Brain pericyte (primary cell): ENCODE measurements at places on chromosomes 12 and 14.
A peak's percentile ranks its signal among the peaks of the same experiment; 100 is the strongest.

- no peak for DNase-seq
These were observed 49.2 kb downstream of the DAD1 start for GRCh38 chr14:22539831-22540230.

DNA sequence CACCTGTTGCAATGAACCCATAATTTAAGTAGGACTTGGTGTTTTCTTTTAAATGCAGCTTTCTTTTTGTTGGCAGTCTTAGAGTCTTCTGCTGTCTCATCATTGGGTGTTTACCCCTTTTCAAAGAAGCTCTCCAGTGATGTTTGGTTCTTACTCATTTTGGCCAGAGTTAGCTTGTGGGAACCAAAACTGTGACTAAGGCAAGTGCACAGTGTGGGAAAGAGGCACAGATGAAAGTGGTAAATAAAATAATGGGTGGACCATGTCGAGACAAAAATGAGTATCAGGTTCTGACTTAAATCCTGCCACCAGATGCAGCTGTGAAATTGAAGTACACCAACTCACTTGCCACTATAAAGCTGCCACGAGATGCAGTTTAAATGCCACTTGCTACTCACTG is 615.4 kb upstream of the MIS18BP1 start:
- DNase-seq = no peak

DNA sequence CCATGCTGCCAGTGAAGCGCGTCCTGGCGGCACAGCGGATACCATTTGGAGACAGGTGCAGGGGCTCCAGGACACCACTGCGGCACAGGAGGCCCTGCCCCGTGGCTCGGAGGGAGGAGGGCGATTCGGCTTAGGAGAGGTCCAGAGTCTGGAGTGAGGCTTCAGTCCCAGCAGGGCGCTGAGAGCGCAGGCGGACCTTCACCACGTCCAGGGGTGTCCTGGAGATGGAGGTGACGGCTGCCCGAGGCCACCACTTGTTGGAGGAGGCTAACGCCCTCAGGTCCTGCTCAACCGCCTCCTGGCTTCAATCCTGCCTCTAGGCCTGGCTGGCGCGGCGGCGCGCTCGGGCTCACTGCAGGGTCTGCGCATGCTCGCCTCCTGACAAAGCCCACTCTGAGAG is 45.7 kb downstream of the EIF2S3B start:
- DNase-seq = no peak

DNA sequence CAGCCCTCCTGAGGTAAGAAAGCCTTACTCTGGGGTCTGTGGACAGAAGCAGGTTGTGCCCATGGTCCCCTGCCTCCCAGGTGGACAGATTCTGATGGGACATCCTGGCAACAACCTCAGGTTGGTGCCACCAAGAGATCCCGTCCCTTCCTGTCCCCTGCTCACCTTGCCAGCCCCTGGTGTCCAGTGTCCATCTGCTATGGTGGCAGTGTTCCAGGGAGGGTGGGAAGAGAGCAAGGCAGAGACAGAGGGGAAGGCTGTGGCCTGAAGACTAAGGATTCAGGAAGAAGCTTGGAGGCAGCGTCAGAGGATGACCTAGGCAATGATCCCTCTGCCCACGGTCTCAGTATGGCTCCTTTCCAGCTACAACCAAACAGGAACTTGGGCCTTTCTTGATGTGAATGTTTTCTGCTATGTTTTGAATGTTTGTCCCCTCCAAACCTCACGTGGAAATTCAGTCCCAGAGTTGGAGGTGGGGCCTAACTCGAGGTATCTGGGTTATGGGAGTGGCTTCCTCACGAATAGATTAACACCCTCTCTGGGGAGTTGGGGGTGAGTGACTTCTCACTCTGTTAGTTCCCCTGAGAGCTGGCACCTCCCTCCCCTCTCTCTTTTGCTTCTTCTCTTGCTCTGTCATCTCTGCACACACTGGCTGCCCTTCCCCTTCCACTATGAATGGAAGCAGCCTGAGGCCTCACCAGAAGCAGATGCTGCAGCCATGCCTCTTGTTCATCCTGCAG is 26.9 kb downstream of the IQSEC3 start:
- DNase-seq = no peak

- peak; percentile 3 for DNase-seq
These were observed 102.7 kb upstream of the TBX5 start for GRCh38 chr12:114508529-114509129.

- no peak for DNase-seq
These were observed 78.4 kb upstream of the TSPAN8 start for GRCh38 chr12:71236133-71236660.

DNA sequence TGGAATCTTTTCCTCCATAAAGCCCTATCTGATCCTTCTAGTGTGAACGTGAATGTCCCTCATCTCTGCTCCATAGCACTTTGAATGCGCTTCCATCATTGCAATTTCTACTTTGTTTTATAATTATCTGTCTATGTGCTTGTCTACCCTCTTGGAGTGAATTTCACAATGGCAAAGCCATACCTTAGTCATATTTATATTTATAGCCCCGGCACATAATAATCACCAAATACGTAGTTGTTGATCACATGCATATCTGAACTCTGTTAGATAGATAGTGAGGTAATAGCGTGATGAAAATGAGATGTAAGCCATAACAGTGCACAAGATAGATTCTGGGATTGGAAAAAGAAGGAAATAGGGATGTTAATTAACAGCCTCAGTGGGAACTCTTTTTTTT is 55.2 kb downstream of the MSRB3 start:
- no peak for DNase-seq

- peak; percentile 52 for DNase-seq
These were observed 67.2 kb downstream of the DIO3 start for GRCh38 chr14:101628471-101628966.

- DNase-seq = no peak
These were observed 53.4 kb upstream of the KRR1 start for GRCh38 chr12:75564852-75565251.

- no peak for DNase-seq
These were observed 46.1 kb downstream of the RNFT2 start for GRCh38 chr12:116784238-116784612.

DNA sequence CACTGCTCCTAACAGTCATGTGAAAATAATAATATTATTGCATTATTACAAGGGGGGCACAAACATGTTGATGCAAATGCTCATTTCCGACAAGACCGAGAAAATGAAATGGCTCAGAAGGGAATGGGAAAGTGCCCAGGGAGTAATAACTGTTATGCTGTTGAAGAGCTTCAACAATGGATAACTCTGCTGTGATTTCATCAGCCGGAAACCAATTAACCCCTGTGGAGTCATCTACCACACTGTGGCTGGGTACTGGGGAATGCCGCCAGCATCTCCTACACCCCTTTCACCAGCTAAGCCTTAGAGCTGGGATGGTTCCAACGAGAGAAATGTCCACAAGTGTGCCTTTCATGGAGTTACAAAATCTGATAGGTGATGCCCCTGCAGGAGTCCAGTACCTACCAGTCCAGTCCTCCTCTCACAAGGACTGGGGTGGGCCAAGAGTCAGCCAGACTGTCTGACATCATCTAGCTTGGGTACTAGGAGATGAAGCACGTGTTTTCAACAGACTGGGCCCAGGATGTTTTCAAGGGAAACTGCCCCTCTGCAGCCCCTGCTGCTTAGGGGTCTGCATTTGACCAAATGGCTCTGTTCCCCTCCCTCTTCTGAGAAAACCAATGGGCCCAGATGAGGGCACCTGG is 509.3 kb upstream of the CCDC196 start:
- no peak for DNase-seq

GRCh38 chr14:87179936-87180335 is 813.0 kb downstream of the GALC start:
- DNase-seq = no peak

GRCh38 chr14:101357038-101357437 is 204.3 kb upstream of the DIO3 start:
- DNase-seq = no peak

- DNase-seq = no peak
These were observed 430.9 kb downstream of the PCNX1 start for GRCh38 chr14:71338153-71338552.

GRCh38 chr14:49164074-49164473 is 422.1 kb downstream of the RPS29 start:
- no peak for DNase-seq

DNA sequence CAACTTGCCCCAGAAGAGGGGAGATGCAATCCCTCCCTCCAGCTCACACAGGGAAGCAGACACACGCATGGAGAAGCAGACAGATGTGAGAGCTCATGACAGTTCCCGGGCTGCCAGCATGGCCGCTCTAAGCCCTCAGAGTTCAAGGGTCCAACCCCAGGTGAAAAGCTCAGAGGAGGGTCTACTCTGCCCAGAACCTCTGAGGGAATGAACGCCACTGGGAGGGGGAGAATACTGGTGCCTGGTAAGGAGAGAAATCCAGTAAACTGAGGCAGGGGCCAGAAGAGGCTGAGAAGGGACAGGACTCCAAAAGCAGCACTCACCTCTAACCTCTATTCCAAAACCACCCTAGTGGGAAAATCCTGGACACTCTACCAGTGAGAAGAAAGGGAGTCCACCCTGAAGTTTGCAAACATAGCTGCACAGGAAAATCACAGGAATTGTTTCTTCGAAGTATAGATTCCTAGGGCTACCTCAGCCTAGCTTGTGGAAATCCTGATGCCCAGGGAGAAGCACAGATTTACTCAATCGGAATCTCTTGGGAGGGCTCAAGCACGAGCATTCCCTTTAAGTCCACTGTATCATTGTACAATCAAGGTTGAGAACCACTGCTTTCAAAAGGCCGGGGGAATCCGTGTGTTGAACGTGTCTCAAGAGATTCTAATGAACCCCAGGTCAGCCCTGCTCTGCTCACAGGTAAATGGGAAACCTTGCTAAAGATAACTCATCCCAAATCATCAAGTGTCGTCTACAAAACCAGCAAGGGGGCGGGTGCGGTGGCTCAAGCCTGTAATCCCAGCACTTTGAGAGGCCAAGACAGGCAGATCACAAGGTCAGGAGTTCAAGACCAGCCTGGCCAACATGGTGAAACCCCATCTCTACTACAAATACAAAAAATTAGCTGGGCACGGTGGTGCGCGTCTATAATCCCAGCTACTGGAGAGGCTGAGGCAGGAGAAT is 34.3 kb upstream of the PLEKHG6 start:
- DNase-seq = no peak

GRCh38 chr12:10957741-10958140 is 18.7 kb upstream of the TAS2R14 start:
- no peak for DNase-seq

GRCh38 chr12:81863406-81863805 is 104.3 kb upstream of the PPFIA2 start:
- DNase-seq = no peak

DNA sequence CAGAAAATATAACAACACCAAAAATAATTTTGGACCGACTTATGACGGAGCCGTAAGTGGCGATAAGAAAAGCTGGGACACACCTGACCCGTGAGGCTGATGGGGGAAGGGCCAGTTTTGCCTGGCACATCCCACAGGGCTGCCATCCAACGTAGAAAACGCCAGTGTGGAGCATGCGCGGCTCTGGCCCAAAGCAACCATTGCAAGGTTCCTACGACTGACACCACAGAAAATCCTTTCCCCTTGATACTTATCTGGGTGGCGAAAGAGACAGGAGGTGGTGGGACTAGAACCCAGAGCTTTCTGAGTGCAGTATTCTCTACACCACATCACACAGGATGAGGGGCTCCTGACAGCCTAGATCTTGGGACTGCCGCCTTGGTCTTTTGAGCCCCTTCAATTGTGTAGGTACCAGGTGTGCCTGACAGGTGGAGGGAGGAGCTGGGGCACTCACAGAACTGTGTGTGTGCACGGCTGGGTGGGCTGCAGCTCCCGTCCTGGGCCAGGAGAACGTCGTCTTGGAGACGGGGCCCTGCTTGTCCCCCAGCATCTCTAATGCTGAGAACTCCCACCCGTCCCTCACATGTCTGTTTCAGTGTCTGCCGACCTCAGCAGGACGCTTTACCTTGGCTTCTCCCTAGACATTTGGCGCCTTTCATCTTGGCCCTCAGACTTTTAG is 17.4 kb upstream of the CACNA2D4 start:
- DNase-seq = no peak

DNA sequence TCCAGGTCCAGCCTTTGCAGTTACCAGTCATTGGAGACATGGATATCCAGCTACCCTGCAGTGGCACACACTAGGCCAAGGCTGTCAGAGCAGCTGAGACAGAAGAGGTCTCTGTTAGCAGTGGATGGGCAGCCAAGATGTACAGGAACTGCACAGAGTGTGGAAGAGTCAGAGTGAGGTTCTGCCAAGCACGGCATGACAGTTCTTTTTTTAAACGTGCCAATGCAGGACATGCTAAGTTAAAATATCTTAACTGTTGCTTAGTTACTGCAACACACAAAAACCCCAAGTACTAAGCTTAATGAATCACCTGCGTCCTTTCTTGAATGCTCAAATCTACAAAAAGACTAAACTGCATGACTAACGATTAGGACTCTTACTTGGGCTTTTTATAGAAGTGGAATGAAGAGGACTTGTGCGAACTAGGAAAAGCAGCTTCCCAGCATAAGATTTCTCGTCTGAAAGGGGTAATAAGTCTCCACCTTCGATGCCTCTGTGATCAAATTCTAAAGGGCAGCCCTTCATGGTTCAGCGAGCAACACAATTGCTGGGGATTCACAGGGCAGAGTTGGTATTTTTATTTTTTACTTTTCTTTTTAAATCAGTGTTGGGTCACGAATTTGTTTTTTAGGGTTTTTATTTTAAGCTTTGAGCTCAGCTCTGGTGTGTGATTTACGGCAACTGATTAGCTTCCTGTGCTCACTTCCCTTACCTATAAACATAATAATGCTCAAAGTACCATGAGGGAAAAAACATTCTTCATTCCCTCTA is 20.6 kb downstream of the MAPK1IP1L start:
- DNase-seq = no peak

- no peak for DNase-seq
These were observed 5.8 kb upstream of the PSMC6 start for GRCh38 chr14:52701223-52701622.

- no peak for DNase-seq
These were observed 51.2 kb downstream of the TESPA1 start for GRCh38 chr12:54933376-54933775.

DNA sequence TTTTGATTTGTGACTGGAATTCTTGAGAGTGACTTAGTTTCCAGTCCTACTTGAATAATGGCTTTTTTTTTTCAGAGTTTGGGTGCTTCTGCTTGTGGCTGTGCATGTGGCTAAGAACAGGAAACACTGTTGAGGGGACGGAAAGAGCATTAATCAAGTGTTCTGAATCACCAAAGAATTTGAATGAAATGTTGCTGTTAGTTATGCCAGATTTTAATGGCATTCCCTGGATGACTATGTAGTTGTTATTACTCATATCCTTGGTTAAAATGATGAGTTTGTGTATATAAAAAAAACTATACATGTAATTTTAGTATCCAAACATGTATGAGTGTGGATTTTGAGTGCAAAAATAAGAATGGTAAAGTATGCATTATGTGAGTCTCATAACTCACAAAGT is 347.9 kb downstream of the BCAT1 start:
- DNase-seq = no peak
